ENCODE measurements at places on chromosomes 7 and 10. TPM values are rescaled to one million over a fixed set of nuclear protein-coding genes. Genes with fewer than 3 reads are reported as not detected.

The NRG3 gene
- total RNA-seq, result 3.3 TPM

The R3HCC1L gene
- 5.2 TPM for total RNA-seq

The ACTR3C gene
- 2.3 TPM for total RNA-seq

The YAE1 gene
- total RNA-seq, result 10.6 TPM

The ZNF365 gene
- 2.7 TPM for total RNA-seq

The ZNF853 gene
- 6.8 TPM for total RNA-seq

The ZNF804B gene
- not detected for total RNA-seq

The GNGT1 gene
- not detected for total RNA-seq

The CACNB2 gene
- not detected for total RNA-seq

The PDE1C gene
- 2.8 TPM for total RNA-seq

The PNLIP gene
- total RNA-seq, result not detected

The OR2A42 gene
- under 0.01 TPM for total RNA-seq

The CYP2C8 gene
- not detected for total RNA-seq

The H2BK1 gene
- total RNA-seq, result not detected

All from mesangial cell (primary cell).